ENCODE measurements at places on chromosomes 1 and 21.
A peak's percentile ranks its signal among the peaks of the same experiment; 100 is the strongest.

DNA sequence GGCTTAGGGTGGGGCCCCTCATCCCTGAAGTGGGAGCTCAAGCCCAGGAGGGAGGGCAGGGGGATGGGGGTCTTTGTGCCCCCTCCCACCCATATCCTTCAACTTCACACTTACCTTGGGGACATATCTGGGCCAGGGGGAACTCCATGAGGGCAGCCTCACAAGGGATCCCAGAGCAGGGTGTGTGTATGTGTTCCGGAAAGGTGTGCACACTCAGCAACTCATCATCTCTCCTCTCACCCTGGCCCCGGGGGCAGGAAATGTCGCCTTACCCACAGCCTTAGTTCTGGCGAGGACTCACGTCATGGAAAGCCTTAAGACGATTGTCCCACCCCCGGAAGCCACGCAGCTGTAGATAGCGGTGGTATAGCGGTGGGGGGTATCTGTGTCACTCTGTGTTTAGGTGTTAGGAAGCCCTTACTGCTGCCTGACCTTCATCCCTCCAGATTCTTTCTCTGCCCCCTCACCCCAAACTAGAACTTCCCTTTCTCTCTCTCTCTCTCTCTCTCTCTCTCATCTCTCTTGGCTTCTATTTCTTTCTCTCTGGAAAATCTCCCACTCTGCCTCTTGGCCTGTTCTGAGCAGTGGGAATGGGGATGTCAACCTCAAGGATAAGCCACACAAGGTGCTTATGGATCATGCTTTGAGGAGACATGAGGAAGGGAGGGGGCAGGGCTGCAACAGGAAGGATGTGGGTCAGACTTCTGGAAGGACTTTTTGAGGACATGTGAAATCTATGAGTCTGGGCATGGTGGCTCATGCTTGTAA lies at the start of gene SH2D2A:
Gene SH2D2A (minus strand): TSS at position 288 of the 768 bp plus-strand sequence. CDS start 140 bp downstream, at position 148.
- no peaks in the 10 kb centered on the region for H3K36me3 ChIP-seq
- peaks cover 48% of the 10 kb centered on the region for H3K4me1 ChIP-seq
- 0 out of 2 replicates have a peak within 1 kb of the TSS, but pooled peaks have one; percentile 4 for H3K4me3 ChIP-seq
- H3K27me3 ChIP-seq = peaks cover 10% of the 10 kb centered on the region
- DNase-seq = no peak

GRCh38 chr1:215650446-215651149 lies 83.5 kb downstream of the KCTD3 start:
- no peak for DNase-seq
- H3K36me3 ChIP-seq = no peaks in the 10 kb centered on the region
- no peak overlapping the region for H3K27ac ChIP-seq
- H3K27me3 ChIP-seq = peaks cover 3% of the 10 kb centered on the region
- H3K4me3 ChIP-seq = no peak overlapping the region
- peaks cover 22% of the 10 kb centered on the region for H3K4me1 ChIP-seq

- H3K27me3 ChIP-seq = peaks cover 5% of the 10 kb centered on the region
- H3K4me3 ChIP-seq = no peak overlapping the region
- peaks cover 40% of the 10 kb centered on the region for H3K4me1 ChIP-seq
- DNase-seq = peak; percentile 45
- H3K27ac ChIP-seq = peak overlapping the region; percentile 33
Observed at GRCh38 chr1:244065960-244066388, 14.9 kb downstream of the ZBTB18 start.

GRCh38 chr1:182301467-182302198 lies 90.0 kb downstream of the GLUL start:
- H3K36me3 ChIP-seq = no peaks in the 10 kb centered on the region
- H3K27me3 ChIP-seq = peaks cover 12% of the 10 kb centered on the region
- no peak overlapping the region for H3K4me3 ChIP-seq
- peak; percentile 14 for DNase-seq
- H3K27ac ChIP-seq = no peak overlapping the region
- peaks cover 10% of the 10 kb centered on the region for H3K4me1 ChIP-seq

- H3K4me3 ChIP-seq = peak overlapping the region; percentile 35
- DNase-seq = peak; percentile 27
- peaks cover 64% of the 10 kb centered on the region for H3K4me1 ChIP-seq
- H3K36me3 ChIP-seq = peaks cover 9% of the 10 kb centered on the region
- peak overlapping the region; percentile 62 for H3K27ac ChIP-seq
Observed at GRCh38 chr1:94285031-94285654, 47.8 kb upstream of the ARHGAP29 start.

DNA sequence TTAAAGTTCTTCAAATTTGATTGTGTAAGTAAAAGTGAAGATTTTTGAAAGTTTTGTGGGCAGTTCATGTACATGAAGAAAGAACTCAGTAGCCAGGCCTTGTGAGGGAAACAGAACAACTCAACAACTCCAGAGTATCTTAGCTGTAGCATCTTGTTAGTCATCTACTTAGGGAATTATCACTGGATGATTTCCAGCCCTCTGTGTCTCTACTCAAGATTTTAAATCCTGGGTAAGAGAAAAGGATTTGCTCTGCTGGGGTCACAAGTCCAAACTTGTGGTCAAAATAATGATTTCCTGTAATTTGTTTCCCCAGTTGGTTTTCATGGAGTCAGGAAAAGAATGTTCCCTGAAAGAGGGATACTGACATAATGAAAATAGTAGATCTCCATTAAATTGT lies 8.2 kb downstream of the OR10T2 start:
- no peak overlapping the region for H3K27ac ChIP-seq
- H3K36me3 ChIP-seq = peaks cover 3% of the 10 kb centered on the region
- H3K27me3 ChIP-seq = no peaks in the 10 kb centered on the region
- no peak overlapping the region for H3K4me3 ChIP-seq
- no peaks in the 10 kb centered on the region for H3K4me1 ChIP-seq
- no peak for DNase-seq

DNA sequence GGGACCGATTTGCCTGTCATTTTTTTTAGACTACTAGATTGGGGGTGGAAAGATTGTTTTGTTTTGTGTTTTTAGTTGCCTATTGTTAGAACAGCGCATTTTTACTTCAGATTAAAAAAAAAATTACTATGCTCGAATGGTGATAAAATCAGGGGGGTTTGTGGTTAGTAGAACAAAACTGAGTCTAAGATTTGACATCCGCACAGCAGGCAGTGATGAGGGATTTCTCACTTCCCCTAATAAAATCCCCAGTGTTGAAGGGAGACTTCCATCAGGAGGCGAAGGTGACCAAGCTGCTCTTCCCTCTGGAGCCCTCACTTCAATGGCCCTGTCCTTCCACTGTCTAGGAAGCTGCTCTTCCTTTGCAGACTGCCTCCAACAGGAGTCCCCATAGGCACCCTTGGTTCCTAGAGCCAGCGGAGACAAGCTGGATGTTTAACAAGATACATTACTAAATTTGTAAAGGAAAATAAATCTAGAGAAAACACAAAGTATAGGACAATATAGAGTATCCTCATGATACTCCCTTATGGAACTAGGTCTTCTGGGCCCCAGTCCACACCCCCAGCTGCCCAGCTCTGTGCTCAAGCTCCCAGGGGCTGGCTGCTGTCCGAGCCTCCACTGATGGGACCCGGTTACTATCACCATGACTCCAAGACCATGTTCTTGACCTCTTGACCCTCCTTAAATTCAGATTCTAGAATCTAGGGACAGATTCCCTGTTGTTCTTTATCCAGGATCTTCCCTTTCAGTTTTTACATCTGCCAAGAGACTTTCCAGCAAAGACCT lies 31.0 kb downstream of the TENT5C start:
- no peaks in the 10 kb centered on the region for H3K36me3 ChIP-seq
- H3K27ac ChIP-seq = no peak overlapping the region
- H3K4me1 ChIP-seq = no peaks in the 10 kb centered on the region
- no peak for DNase-seq
- no peak overlapping the region for H3K4me3 ChIP-seq

GRCh38 chr1:119220991-119221390 lies 80.5 kb upstream of the WARS2 start:
- peak; percentile 62 for DNase-seq
- H3K4me1 ChIP-seq = peaks cover 9% of the 10 kb centered on the region
- no peaks in the 10 kb centered on the region for H3K36me3 ChIP-seq
- H3K4me3 ChIP-seq = no peak overlapping the region

GRCh38 chr21:41834252-41834925 lies 44.8 kb downstream of the PRDM15 start:
- H3K4me1 ChIP-seq = no peaks in the 10 kb centered on the region
- DNase-seq = no peak
- no peak overlapping the region for H3K4me3 ChIP-seq
- peaks cover 4% of the 10 kb centered on the region for H3K36me3 ChIP-seq
